Suppressor macrophage (primary cell): ENCODE measurements at places on chromosomes 6 and 20.

- no peak for DNase-seq
These were observed 97.0 kb downstream of the SLC23A2 start for GRCh38 chr20:4904127-4904860.

- no peak for DNase-seq
These were observed 581 bp upstream of the ALDH8A1 start for GRCh38 chr6:134950482-134950881.

DNA sequence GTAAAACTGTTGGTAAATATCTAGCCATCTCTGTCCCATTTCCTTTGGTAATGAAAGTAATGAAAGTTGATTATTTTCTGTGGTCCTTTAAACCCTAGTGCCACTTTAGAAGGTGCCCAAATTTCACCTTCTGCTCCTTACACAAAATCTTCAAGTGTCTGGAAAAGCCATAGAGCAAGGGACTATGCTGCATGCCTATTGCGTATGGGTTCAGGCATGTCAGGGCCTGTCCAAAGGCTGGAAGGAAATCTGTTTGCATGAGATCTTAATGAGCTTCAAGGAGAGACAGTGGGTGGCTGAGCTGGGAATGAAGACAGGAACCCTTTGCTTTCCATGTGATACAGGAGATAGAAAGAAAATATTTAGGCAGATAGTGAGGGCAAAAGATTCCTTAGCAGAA lies 66.6 kb upstream of the CCN6 start:
- DNase-seq: no peak

DNA sequence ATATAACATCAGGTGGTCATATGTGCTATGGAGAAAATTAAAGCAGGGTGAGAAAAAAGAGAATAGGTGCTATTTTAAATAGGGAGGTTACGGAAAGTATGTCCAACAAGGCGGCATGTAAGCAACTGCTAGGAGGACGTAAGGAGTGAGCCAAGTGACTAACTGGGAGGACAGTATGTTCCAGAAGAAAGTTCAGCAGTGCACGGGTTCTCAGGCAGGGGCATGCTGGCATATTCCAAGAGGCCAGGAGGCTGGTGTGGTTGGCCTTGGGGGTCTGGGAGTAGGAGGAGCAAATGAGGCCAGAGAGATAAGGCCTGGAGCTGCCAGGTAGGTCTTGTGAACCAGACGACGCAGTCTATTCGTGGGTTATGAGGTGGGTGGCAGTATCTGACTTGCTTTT lies 112.4 kb downstream of the ARMC2 start:
- DNase-seq: no peak

- no peak for DNase-seq
These were observed 929.9 kb upstream of the EPHA7 start for GRCh38 chr6:94349227-94349626.

GRCh38 chr20:39751557-39752137 lies 789.5 kb downstream of the DHX35 start:
- DNase-seq: no peak

DNA sequence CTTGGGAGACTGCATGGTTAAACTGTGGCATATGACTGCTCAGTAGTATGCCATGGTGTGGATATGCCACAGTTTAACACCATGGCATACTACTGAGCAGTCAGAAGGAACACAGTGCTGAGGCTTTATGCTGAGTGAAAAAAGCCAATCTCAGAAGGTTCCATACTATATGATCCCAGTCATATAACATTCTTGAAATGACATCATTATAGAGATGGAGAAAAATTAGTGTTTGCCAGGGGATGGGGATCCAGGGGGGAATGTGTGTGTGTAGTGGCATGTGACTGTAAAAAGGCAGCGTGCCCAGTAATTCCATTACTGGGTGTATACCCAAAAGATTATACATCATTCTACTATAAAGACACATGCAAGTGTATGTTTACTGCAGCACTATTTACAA lies 85.8 kb downstream of the FOXF2 start:
- no peak for DNase-seq

- no peak for DNase-seq
These were observed 248.0 kb downstream of the PHF3 start for GRCh38 chr6:63883597-63883996.

GRCh38 chr6:147776631-147777213 lies 268.2 kb downstream of the SAMD5 start:
- DNase-seq: no peak
